ENCODE measurements at places on chromosomes 3 and 15.

DNA sequence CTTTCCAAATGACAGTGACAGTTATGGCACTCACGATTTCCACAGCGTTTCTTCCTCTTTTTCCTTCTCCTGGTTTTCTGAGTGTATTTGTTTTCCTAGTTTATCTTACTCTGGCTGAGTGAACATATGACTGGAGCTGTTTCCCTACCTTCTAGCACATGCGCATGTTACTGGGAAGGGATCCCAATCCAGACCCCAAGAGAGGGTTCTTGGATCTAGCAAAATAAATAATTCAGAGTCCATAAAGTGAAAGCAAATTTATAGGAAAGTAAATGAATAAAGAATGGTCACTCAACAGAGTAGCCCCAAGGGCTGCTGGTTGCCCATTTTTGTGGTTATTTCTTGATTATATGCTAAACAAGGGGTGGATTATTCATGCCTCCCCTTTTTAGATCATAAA is 23.8 kb downstream of the METTL6 start:
- DNase-seq: no peak

GRCh38 chr3:33881156-33882064 is 83.0 kb downstream of the PDCD6IP start:
- no peak for DNase-seq

GRCh38 chr3:42173307-42173706 is 82.2 kb downstream of the TRAK1 start:
- no peak for DNase-seq

DNA sequence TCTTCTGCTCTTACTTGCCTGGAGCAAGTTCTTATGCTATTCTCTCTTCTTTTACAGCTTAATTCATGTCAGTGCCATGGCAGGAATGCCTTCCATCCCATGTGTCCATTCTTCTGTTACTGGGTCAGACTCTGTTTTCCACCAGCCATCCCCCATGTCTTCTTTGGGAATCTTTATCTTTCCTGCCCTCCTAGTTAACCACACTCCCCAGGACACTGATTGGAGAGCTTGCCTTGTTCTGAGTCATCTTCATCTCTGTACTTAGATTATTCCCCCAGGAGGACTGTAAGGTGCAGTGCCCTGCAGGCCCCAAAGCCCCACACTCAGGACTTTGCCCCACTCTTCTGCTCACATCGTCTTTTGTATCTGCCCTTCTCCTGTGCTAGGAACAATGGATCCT is 3.6 kb downstream of the ABHD17C start:
- DNase-seq: no peak

- no peak for DNase-seq
Measured at GRCh38 chr3:30253832-30254231, 352.6 kb upstream of the TGFBR2 start.

GRCh38 chr3:33152363-33153360 is 38.8 kb downstream of the CRTAP start:
- no peak for DNase-seq

- DNase-seq: no peak
Measured at GRCh38 chr3:141659821-141660613, 78.1 kb upstream of the RNF7 start.

DNA sequence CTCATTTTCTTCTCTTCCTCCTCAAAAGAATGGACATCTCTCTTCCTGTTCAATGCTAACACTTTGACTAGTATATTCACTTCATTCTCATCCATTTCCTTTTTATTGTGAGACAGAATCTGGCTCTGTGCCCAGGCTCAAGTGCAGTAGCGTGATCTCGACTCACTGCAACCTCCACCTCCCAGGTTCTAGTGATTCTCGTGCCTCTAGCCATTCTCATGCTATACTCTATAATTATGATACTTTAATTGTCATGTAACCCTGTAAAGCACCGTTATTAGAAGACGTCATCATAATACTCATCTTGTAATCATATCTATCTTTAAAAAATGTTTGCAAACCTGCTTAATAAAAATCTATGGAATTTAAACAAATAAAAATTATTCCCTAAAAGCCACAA is 107.0 kb downstream of the SHOX2 start:
- DNase-seq: no peak

- DNase-seq: no peak
Measured at GRCh38 chr3:14814411-14814871, 4.3 kb upstream of the FGD5 start.

GRCh38 chr15:54518156-54518882 is 540.1 kb downstream of the UNC13C start:
- DNase-seq: no peak

DNA sequence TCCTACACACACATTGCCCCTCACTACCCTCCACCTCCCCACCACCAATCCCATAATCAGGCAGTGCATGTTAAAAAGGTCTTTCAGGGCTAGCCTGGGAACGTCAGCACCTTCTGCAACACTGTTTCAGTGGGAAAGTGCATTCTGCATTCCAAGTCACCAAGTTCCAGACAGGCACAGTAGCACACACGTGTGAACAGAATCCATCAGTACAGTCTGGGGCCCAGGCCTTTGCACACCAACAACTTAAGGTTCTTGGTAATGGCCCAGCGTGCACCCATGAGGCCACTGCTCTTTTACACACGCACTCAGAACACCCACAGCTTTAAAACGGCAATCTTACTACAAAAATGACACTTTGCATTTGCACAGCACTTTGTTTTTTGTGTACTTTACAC is 1.2 kb downstream of the ANXA2 start:
- DNase-seq: no peak

DNA sequence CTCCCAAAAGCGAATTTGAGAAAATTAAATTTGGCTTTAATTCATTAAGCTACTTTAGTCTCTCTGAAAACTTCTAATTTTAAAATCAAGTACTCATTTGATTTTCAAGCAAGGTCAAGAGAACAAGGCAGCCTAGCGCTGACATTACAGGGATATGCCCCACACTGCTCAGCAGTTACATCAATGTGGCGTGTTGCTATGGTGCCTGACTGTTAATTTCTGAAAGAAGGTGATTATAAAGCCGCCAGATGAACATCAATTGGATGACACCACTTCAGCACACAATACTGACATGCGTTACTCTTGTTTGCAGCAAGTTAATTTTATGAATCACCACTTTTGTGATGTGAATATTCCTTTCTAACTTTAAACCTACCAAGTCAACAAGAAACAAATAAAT is 284.4 kb downstream of the FOXP1 start:
- DNase-seq: no peak

GRCh38 chr15:22884344-22884743 is 45.9 kb downstream of the NIPA2 start:
- DNase-seq: peak; percentile 9

DNA sequence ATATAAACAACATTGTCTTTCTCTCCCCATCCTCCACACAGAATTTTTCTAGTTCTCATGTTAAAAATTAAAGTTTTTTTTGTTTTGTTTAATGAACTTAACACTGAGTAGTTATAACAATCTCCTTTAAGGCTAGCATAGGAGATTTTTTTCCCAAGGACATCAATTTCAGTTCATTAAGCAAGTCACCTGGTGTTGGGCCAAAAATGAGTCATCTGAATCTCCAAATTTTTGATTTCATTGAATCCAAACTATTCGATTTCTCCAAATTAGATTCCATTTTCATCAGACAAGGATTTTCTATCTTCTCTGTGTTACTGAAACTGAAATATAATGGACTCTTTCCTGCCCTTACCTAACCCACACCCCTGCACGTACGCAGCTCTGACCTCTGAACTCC is 631.4 kb upstream of the MDFIC2 start:
- DNase-seq: no peak

- DNase-seq: no peak
Measured at GRCh38 chr15:82944821-82945220, 7.7 kb downstream of the HOMER2 start.

DNA sequence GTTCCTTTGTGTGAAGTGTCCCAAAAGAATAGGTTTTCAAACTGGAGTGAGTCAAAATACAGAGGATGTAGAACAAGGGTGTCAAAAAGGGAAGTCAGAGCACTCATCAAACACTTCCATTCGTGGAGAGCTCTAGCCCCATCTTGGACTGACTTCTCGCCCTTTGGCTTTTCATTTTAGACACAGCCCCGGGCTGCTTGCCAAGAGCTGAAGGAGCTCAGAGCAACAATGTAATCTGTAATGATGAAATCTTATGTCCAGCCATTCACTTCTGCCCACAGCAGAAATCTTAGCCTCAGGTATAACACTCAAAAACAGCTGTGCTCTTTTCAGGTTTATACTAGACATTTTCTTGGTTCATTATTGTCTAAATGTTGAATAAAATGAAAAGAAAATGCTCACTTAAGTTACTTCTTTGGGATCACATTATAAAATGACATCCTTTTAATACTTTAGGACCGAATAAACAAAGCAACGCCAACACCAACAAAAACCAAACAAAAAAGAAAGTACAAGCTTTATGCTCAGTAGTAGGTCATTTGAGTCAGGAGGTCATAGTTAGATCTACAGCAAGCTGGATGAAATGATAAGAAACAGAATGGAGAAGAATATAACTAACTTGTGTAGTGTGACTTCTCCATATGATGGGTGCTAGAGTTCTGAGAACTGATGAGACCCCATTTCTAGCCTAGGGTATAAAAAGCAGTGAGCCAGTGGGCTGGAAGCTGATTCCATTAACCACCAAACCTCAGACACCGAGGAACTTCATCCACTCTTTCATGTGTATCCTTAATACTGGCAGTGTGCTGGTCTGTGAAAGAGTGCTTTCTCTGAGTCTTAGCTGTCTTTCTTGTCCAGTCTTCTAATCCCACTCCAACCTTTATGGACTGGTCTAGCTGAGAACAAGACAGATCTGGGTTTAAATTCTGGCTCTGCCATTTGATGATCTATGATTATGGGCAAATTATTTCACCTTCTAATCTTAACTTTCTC is 131.8 kb upstream of the SLC7A14 start:
- DNase-seq: no peak

DNA sequence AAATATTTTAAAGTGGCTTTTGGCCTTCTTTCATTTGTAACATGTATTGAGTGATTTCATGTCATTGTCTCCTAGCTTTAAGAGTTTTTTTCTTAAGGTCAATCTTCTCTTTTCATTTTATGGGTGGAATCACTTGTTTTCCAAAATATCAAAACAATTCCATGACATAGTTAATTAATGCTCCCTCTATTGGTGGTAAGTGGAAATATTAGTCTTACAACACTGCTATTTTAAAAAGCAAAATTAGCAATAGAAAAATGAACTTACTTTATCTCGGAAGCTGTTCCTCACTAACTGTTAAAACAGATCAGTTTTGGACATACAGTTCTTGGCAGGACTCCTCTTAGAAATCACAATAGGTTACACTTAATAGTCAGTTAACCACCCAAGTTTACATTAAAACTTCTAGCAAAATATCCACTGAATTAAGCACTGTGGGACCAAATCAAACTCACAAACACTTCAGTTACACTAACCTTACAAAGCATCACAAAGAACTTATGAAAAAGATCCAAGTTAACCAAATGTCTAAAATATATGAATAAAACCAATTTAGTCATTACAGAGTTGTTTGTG is 42.4 kb downstream of the TIGIT start:
- no peak for DNase-seq

DNA sequence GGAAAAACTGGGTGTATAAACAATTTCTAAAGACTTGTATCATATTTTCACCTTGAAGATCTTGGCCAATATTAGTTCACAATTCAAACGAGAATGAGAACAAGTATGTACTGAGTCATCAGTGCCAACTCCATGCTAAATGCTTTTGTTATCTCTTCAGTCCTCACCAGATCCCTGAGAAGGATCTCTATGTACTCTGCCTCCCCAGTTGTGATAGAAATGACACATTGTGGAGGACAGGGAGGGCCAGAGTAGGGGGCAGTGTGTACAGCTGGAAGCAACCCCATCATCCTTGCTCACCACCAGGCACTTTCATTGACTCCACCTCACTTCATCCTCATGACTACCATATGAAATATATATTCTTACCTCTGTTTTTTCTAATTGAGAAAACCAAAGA is 353.7 kb upstream of the SOX2 start:
- no peak for DNase-seq

DNA sequence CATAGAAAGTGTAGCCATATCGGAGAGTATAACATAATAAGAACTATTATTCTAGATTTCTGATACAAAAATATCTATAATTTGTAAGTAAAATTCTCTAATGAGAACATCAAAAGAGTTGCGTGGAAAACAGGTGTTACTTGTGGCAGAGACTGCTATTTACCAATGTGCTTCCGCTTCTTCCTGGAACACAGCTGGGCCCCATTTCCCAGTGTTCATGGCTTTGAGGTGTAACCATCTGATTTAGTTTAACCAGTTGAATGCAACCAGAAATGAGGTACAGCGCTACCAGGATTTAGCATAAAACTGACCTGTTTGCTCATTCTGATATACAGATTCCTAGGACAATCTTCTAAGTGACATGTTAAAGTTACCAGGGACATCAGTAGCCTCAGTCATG is 1055.2 kb downstream of the IGSF11 start:
- DNase-seq: no peak

GRCh38 chr3:186110975-186111974 is 2.4 kb upstream of the ETV5 start:
- no peak for DNase-seq

DNA sequence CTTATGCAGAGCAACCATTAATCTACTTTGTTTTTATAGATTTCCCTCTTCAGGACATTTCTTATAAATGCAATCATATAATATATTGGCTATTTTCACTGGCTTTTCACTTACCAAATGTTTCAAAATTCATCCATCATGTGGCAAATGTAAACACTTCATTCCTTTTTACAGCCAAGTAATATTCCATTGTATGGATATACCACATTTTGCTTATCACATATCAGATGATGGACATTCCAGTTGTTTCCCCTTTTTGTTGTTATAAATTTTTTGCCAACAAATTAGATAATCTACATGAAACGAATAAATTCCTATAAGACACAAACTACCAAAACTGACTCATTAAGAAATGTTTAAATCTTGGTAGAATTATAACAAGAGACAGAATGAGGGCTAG is 79.8 kb upstream of the CSPG5 start:
- no peak for DNase-seq

DNA sequence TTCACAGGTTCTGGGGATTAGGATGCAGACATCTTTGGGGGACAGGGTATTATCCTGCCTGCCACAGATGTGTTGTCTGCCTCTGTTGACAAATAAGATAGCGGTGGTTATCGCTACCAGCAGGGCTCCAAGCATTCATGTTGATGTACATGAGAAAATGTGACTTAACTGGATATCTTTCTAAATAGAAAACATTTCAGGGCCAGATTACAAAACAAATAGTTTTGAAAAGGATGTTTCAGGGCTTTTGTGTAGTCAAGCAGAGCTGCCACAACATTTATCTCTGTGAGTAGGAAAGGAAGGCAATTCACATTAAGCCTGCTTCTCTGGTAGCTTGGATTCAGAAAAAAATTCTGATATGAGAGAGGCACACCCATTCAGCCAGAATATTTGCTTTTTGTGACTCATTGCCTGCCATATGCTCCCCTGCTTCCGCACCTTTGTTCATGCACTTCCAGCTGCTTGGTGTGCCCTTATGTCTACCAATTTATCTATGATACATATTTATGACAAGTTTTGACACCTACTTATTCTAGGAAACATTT is 22.8 kb downstream of the PLS1 start:
- DNase-seq: no peak

GRCh38 chr3:177382944-177383343 is 185.7 kb upstream of the TBL1XR1 start:
- DNase-seq: no peak

Data from CD4-positive, alpha-beta T cell treated with Interleukin-12 subunit alpha and Interleukin-12 subunit beta, for 1 hour (primary cell).